ENCODE measurements at places on chromosomes 2 and 18. TPM values are rescaled to one million over a fixed set of nuclear protein-coding genes. Genes with fewer than 3 reads are reported as not detected.

DNA sequence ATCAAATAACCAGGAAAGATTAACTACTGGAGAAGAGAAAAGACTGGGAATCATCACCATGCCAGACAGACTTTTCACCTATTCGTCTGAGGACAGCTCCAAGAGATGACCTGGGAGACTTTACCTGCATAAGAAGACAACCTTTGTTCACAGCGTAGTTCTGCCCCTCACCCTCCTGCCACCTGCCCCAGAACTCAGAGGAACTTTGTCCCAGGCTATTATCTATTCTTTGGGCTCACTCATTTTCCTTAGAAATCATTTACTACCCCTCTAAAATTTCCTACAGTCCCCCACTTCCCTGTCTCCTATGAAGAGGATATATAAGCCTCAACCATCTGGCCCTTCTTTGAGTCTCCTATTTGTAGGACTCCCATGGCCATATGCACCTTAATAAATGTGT is 19.3 kb upstream of the COPS8 start:
- no peak for DNase-seq

LYPD6B gene
- 30.8 TPM for polyA plus RNA-seq

GRCh38 chr18:31154181-31154580 is 8.5 kb downstream of the DSC1 start:
- no peak for DNase-seq

DNA sequence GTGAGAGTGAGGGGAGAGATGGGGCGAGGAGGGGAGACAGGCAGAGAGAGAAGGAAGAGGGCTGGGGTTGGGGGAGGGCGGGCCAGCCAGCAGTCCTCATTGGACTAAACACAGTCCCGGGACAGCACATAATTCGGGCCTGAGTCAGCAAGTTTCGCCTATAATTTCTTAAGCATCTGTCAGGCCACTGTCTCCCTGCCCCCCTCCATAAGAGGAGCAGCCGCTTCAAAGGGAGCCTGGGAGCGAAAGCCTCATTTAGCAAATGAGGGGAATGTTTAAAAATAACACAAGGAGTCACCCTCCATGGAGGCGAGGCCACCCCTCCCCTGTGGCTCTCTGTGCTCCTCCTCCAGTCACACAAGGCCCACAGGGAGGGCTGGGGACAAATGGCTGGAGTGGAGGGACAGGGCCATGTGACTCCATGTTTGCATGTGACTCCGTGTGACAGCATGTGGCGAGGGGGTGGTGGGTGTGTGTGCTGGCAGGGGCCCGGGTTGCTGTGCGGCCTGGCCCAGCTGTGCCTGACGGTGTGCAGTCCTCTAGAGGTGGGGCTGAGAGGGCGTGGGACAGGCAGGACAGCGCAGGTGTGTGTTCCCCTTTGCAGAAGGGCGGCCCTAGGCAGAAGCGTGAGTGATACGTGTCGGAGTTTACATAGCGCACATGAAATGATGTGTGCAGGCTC is 162.4 kb downstream of the CELF4 start:
- DNase-seq, result no peak

DNA sequence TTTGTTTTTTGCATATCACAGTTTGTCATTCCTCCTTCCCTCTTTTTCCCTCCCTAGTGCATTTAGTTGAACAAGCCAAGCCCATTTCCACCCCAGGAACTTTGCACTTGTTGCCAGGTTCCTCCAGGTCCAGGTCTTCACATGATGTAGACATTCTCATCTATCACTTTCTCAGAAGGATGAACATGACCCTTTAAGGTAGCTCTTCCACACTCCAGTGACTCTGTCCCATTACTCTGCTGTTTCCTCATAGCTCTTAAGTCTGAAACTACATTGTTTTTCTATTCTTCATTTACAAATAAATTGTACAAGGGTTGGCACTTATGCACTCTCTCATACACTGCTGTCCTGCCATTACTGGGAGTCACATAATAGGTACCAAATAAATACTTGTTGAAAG is 6.1 kb downstream of the KYNU start:
- no peak for DNase-seq

GRCh38 chr2:169182573-169182972 is 113.2 kb downstream of the DHRS9 start:
- DNase-seq, result no peak
